ENCODE measurements at places on chromosomes 2 and 18. TPM values are rescaled to one million over a fixed set of nuclear protein-coding genes. Genes with fewer than 3 reads are reported as not detected.

KIF5C gene
- total RNA-seq: 24.0 TPM

GRCh38 chr2:238104226-238104690 is 4.1 kb downstream of the ESPNL start:
- no peak for DNase-seq

- no peak for DNase-seq
Measured at GRCh38 chr18:8744038-8744437, 38.7 kb downstream of the MTCL1 start.

DNA sequence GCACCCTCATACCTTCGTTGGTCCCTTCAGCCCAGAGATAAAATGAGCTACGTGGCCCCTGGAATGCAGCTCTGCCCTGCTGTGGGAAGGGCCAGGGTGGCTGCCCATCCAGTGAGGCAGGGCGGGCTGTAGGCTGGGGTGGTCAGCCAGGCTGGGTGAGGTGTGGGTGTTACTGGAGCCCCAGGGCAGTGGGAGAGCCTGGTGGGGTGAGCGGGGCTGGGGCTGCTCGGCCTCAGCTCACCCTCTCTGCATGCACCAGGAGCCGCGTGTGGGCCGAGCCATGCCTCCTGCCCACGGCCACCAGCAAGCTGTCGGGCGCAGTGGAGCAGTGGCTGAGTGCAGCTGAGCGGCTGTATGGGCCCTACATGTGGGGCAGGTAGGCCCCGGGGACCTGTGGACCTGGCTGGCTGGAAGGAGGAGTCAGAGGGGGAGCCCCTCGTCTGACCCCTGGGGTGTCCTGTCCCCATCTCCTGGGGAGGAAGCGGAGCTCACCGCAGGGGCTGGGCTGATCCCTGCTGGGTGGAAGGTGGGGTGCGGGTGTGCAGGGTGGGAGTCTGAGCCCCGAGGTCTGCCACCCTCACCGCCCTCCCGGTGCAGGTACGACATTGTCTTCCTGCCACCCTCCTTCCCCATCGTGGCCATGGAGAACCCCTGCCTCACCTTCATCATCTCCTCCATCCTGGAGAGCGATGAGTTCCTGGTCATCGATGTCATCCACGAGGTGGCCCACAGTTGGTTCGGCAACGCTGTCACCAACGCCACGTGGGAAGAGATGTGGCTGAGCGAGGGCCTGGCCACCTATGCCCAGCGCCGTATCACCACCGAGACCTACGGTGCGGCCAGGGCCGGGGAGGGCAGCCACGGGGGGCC is 5.5 kb downstream of the RNPEPL1 start:
- DNase-seq: peak; percentile 48

- DNase-seq: no peak
Measured at GRCh38 chr2:28749526-28749925, 2.1 kb upstream of the PPP1CB start.

- DNase-seq: no peak
Measured at GRCh38 chr2:23449831-23450331, 64.9 kb downstream of the KLHL29 start.

Data from H7 (cell line).